ELF-1 (cell line): ENCODE measurements at places on chromosomes 7 and 10.

GRCh38 chr10:80684259-80684658 lies 146.6 kb downstream of the SH2D4B start:
- DNase-seq, result no peak

DNA sequence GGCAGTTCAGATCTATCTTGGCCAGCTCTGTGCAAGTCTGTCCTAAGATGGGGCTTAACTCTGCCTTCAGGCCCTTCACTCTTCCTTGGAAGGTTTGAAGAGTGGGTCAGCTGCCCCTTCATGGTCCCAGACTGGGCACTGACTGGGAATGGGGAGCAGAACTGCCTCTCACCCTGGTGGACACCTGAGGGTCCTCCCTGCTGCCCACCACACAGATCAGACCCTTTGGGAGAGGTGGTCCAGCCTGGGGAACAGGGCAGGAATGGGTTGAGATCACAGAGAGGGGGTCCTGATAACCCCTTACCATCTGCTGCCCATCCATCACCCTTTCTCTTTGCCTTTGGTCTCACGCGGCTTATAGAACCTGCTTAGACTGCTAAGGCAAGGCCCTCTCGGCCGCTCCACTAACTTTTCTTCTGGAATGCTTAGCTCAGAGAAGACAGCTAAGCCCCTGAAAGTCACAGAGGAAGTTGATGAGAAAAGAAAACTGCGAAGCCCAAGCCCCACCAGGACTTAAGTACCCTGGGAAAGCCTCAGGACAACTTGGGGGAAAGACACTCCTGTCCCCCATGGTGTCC lies 402 bp upstream of the CDHR1 start:
- DNase-seq, result no peak

DNA sequence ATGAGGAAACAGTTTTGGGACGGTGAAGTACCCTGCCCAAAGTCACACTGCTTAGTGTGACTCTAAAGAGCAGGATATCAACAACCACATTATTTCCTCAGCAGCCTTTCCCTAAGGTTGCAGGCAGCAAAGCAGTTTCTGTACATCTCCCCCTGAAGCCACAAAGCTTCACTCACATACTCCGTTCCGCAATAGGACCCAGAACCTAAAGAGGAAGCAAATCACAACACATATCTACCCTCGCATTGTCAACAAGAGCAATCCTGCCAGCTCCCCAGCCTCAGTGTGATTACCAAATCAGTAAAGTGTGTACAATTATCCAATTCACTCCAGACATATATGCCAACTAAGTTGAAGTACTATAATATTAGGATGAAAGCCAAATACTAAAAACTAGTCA lies 30.8 kb downstream of the VAX1 start:
- DNase-seq, result no peak

GRCh38 chr7:50793120-50793946 lies 10.6 kb upstream of the GRB10 start:
- DNase-seq, result no peak

DNA sequence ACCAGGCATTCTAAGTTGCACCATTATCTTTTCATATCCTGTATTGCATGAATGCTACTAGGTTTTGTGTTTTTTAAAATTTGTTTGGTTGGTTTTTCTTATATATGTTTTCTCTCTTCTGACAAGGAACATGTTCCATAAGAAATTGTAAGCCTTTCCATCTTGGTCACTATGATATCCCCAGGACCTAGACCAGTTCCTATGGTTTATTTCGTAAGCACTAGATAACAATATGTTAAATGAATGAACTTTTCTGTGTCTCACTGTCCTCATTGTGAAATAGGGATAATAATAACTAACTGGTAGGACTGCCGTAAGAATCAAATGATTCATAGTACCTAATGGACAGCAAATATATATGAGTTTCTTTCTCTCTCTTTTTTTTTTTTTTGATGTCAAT lies 146.3 kb downstream of the SEMA3E start:
- no peak for DNase-seq
